ENCODE measurements at places on chromosomes 7 and 10.

- DNase-seq: no peak
Measured at GRCh38 chr10:12504628-12505027, 155.3 kb downstream of the CAMK1D start.

- DNase-seq: no peak
Measured at GRCh38 chr7:121303422-121304101, 25.2 kb upstream of the WNT16 start.

GRCh38 chr7:80372415-80372814 lies 139.4 kb downstream of the GNAT3 start:
- no peak for DNase-seq

- DNase-seq: no peak
Measured at GRCh38 chr10:130961506-130962239, 349.8 kb downstream of the TCERG1L start.

- DNase-seq: no peak
Measured at GRCh38 chr7:89511900-89512299, 642.4 kb upstream of the STEAP1 start.

- no peak for DNase-seq
Measured at GRCh38 chr7:131629217-131629882, 72.9 kb upstream of the PODXL start.

DNA sequence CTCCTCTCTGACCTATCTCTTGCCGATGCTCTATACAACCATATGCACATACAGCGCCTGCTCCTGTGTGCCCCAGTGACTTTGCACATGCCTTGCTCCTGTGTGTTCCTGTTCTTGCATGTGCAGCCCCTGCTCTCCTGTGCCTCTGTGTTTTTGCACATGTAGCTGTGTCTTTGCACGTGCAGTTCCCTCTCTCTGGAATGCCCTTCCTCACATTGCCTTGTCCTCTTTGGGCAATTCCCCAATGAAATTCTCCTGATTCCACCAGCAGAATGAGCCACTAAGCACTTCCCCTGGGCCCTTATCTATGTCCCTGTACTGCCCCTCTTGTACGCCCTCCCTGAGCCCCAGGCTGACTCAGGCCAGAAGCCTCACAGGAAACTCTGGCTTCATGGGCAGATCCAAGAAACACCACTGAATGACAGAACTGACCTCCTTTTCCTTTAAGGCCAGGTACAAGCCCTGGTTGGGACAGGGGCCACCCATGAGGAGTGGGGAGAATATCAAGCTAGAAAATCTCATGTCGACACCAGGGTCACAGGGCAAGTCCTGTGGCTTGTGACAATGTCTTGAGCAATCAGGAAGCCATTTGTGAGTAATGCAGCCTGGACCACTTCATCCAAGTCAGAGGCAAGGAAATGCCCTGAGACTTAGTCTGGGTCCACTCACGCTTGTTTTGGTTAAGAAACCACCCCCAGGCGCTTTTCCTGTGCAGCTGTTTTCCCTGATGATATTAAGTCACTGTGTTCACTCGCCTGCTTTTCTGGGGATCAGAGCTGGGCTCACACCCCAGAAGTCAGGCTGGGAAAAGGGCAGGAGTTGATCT lies 1.9 kb upstream of the ARHGAP22 start:
- no peak for DNase-seq

GRCh38 chr7:16106300-16106699 lies 315.0 kb downstream of the CRPPA start:
- no peak for DNase-seq

GRCh38 chr10:77493851-77494261 lies 143.8 kb downstream of the KCNMA1 start:
- no peak for DNase-seq

GRCh38 chr7:35874886-35875285 lies 74.0 kb downstream of the SEPTIN7 start:
- no peak for DNase-seq

DNA sequence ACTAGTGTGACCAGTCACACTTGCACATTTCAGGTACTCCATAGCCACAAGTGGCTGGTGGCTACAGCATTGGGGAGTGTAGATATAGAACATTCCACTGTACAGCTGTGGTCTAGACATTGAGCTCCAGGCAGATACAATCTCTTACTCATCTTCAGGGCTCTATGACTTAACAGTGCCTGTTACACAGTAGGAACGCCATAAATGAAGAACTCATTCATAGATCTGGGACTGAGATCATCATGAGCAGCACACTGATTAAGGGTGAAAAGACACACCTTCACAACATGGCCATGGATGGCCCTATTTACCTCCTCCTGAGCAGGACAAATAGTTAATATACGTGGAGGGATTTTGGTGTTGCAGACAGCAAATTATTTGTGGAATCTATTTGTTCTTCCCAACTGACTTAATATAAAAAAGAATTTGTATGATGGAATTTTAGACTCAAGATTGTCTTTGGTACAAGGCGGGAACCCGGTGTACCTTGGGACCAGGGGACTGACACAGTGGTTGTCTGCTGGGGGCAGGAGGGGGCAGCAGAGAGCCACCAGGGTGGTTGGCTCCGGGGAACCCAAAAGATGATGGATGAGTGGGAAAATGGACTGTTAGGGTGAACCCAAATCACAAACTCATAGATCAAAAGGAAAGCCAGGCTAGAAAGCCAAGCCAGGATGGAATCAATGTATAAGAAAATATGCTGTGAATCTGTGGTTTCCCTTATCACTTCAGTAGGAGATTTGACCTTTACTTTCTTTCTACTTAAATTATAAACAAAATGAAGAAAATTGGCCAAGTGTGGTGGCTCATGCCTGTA lies 24.3 kb upstream of the CPA2 start:
- peak; percentile 50 for DNase-seq

GRCh38 chr7:20288036-20288435 lies 42.7 kb upstream of the ITGB8 start:
- DNase-seq: no peak

DNA sequence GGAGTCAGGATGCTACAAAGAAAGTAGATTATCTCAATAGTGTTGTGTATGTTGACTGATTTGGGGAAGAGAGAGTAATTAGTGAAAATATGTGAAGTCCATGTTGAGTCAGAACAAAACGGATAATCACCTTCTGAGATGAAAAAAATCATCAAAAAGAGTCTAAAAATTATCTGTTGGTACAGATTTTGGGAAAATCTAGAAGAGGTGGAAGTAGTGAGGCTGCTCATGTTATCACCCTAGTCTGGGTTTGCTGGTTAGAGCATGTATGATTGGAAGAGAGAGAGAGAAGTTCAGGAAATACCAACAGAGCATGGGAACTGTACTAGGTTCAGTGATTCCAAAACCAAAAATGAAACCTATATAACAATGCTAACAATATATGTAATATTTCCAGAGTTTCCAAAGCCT lies 12.3 kb downstream of the RPA3 start:
- DNase-seq: no peak

GRCh38 chr10:61937631-61938351 lies 36.3 kb downstream of the ARID5B start:
- DNase-seq: no peak

DNA sequence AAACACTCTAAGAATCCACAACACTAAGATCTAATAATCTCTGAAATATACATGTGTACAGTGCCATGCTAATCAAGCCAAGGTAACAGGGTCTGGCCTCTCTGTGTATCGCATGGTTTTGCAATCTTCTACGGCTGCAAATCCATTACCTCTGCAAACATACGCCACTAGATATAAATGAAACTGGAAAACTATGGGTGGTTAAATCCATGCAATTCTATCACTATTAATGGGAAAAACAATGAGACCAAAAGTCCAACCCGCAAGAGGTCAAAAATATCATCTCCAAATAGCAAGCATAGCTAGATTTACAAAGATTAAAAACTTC lies 23.0 kb downstream of the SGCE start:
- DNase-seq: no peak

DNA sequence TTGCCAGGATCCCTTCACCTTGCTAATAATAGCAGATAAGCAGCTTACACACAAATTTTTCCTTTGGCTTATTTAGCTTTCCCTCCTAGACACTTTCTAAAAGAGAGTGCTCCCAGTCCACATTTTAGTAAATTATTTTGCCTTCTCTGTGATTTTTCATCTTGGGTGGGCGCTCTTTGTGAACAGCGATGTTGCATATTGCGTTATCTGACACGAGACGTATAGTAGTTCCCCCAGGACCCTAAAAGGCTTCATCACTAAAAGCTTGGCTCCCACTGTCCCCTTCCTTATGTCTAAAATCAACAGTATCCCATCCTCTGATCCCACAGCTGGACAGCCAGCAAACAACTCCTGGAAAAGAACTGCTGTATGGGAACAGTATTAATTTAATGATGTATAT lies 232.9 kb downstream of the DYNC1I1 start:
- no peak for DNase-seq

- DNase-seq: no peak
Measured at GRCh38 chr10:65292551-65292950, 1633.3 kb upstream of the LRRTM3 start.

DNA sequence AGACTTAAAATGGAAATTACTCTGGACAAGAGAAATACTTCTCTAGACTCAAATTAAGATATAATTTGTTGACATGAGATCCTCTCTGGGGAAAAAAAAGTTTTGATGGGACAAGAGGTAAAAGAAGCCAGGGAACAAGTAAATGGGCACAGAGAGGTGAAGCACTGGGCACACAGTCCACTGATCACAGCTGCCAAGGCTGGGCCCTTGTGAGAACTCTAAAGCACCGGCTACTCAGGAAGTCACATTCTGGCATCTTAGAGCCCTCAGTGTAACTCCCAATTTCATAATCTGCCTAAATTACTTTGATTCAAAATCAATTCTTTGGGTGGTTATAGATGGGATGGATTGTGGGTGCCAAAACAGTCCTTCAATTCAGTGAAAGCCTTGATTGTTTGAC lies 123.2 kb upstream of the CACNA2D1 start:
- no peak for DNase-seq

- DNase-seq: no peak
Measured at GRCh38 chr7:133649593-133649992, 396.7 kb downstream of the EXOC4 start.

- no peak for DNase-seq
Measured at GRCh38 chr7:44618753-44619152, 12.3 kb downstream of the OGDH start.

DNA sequence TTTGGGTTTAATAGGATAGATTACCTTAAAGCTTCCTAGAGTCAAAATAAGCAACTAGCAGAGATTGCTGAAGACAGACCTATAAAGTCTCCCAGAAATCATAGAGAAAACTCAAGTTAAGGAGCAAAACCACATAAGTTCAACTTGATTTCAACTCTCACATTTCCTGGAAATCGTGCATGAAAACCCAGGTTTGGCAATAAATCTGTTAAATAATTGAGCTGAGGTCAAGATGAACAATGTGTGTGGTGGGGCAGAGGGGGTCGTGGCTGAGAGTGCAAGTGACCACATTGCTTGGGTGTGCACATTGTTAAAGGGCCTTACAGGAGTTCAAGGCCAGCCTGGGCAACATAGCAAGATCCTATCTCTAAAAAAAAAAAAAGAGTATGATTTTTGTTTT lies 636.5 kb downstream of the GALNT17 start:
- DNase-seq: no peak

GRCh38 chr10:16586358-16587138 lies 64.9 kb upstream of the C1QL3 start:
- no peak for DNase-seq

Measured in activated CD4-positive, alpha-beta T cell treated with anti-CD3 and anti-CD28 coated beads, Interleukin-2, amount 50 U/mL, for 1 hour (primary cell).